ENCODE measurements at places on chromosomes 12 and 14.

DNA sequence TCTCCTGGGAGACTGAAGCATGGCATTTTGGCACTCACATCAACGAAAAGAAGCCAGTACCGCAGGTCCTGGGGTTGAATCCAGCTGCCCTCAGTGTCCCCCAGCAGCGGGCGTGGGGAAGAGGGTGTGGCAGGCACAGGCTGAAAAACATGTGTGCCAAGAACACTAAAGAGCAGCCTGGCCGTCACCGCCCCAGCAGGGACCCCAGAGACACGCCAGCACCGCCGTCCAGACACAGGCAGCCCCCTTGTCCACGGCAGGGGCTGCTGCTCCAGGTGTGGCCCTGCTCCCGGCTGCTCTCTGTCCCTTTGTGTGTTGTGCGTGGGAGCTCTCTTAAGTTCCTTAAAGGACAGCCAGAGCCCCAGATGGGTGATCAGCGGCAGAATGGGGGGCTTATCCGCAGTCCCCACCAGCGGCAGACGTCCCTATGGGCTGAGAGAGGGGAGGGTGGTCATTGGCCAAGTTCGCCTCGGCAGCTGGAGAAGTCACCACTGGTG is 556 bp downstream of the PHETA1 start:
- DNase-seq: peak; percentile 66

DNA sequence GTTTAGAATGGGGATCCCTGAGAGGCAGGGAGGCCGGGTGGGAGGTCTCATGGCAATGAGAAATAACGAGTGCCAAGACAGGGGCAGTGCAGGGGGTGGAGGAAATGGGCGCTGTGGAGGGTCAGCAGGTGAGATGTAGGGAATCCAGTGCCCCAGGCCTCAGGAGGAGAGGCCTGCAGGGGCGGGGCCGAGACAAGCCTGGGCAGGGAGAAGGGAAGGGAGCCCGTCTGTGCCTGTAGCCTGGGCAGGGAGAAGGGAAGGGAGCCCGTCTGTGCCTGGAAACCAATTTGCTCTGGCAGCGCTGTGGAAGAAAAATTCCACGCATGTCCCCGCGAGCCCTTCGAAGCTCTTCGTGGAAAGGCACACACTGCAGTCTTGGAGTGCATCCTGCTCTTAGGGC is 10.6 kb upstream of the NCOR2 start:
- DNase-seq: no peak

- no peak for DNase-seq
These were observed 14.1 kb upstream of the NOP2 start for GRCh38 chr12:6582196-6582595.

- DNase-seq: no peak
These were observed 44.5 kb downstream of the ALKBH1 start for GRCh38 chr14:77663293-77663692.
